NCI-H510A (cell line): ENCODE measurements at places on chromosomes 11 and 22.

DNA sequence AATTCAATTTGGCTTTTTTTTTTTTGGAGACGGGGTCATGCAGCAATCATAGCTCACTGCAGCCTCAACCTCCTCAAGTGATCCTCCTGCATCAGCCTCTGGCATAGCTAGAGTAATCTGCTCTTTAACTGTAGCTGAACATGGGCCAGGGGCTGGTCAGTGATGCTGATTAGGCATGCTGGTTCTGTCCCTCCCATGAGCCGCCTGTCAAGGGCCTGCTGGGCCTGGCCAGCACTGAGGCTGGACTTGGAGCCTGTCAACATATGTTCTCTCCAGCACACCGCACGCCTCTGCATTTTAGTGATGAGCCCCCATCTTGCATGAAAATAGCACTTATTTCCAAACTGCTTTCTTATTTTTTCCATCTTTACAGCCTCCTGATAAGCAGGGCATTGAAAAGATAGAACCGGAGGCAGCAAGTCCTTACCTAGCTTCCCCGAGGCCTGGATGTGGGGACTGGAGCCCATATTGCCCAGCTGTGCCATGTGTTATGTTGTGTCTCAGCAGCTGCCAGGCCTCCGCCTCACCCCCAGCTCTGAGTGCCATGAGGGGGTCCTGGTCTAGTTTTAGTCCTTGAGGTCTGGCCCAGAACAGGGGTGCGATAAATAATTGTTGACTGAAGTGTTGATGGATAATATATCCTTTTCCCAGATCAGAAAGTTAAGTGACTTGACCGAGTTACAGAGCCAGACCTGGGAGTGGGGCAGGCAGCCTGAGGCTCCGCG lies 80.0 kb downstream of the CTTN start:
- no peak for DNase-seq

GRCh38 chr22:43448048-43448447 lies 36.2 kb downstream of the MPPED1 start:
- no peak for DNase-seq

GRCh38 chr11:12465332-12465731 lies 88.0 kb downstream of the PARVA start:
- no peak for DNase-seq

DNA sequence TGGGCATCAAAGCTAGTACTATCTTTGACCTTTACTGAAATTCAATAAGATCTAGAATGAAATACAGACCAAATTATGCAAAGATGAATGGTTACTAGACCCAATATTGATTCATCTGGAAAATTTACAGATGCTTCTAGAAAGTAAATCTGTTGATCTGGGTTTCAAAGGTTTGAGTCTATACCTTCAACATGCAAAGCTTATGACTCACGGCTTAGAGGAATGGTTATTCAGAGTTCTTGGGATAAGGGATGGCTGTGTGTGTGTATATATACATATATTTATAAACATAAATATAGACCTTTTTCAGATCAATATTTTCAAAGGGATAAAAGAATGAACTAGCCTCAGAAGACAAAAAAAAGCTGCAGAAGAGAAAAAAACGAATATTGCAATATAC lies 1.3 kb downstream of the SPTY2D1 start:
- no peak for DNase-seq

GRCh38 chr11:112306230-112306629 lies 45.6 kb upstream of the PLET1 start:
- DNase-seq = no peak

- DNase-seq = no peak
Measured at GRCh38 chr11:129701706-129702105, 113.9 kb upstream of the TMEM45B start.

DNA sequence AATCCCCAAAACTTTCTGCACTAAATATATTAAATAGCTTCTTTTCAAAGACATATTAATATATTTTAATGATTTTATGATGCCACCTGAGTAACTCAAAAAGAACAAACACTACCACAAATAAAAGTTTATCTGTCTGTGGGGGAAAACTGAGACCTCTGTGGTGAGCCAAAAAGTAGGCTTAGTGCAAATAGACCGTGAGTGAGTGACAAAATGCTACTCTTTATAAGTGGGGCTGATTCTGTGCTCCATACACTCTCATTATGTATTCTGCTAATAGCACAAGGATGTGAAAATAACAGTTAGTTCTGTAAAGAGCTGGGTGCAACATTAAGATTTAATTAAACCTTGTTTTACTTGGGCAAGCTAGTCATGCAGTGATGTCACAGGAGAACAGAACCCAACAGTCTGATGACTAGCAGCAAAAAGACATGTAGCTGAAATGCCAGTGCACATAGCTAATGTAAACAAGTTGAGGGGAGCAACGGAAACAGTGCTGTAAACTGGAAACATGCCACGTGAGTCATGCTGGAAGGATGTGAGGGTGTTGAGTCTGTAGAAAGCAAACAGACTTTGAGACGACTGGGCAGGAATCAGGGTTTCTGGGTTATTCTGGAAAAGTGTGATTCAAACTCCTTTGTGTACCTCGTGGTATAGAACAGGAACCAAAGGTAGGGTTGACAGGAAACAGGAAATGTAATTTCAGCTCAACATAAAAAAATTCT lies 1130.4 kb downstream of the LRRC4C start:
- no peak for DNase-seq

- DNase-seq = no peak
Measured at GRCh38 chr11:113994077-113994954, 19.4 kb downstream of the HTR3A start.

- DNase-seq = no peak
Measured at GRCh38 chr11:78072455-78072854, 7.2 kb downstream of the NDUFC2 start.
